AG10803 (cell line): ENCODE measurements at places on chromosomes 3 and 15.

- peak; percentile 73 for DNase-seq
Observed at GRCh38 chr15:57472861-57473260, 96.6 kb downstream of the CGNL1 start.

GRCh38 chr15:62969442-62970089, 73.0 kb upstream of the TPM1 start:
- no peak for DNase-seq

GRCh38 chr3:10017636-10018292, 8.5 kb upstream of the FANCD2 start:
- DNase-seq = peak; percentile 79

DNA sequence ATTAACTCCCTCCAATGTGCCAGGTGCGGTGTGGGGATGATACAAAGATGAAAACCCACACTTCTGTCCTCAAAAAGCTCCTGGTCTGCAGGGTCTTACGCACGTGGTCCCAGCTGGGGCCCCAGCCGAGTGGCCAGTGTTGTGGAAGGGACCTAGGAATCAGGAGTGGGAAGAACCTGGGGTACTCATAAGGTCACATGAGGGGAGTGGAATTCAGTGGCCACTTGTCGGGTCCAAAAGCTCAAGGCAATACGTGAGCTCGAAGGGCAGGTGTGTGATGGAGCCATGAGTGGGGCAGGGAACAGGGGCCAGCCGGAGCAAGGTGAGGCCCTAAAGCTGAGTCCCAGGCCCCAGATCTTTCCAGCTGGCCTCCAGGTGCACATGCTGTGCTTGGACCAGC, 260.0 kb upstream of the LYSMD4 start:
- no peak for DNase-seq

GRCh38 chr3:88084097-88084501, 25.0 kb downstream of the ZNF654 start:
- DNase-seq = no peak

DNA sequence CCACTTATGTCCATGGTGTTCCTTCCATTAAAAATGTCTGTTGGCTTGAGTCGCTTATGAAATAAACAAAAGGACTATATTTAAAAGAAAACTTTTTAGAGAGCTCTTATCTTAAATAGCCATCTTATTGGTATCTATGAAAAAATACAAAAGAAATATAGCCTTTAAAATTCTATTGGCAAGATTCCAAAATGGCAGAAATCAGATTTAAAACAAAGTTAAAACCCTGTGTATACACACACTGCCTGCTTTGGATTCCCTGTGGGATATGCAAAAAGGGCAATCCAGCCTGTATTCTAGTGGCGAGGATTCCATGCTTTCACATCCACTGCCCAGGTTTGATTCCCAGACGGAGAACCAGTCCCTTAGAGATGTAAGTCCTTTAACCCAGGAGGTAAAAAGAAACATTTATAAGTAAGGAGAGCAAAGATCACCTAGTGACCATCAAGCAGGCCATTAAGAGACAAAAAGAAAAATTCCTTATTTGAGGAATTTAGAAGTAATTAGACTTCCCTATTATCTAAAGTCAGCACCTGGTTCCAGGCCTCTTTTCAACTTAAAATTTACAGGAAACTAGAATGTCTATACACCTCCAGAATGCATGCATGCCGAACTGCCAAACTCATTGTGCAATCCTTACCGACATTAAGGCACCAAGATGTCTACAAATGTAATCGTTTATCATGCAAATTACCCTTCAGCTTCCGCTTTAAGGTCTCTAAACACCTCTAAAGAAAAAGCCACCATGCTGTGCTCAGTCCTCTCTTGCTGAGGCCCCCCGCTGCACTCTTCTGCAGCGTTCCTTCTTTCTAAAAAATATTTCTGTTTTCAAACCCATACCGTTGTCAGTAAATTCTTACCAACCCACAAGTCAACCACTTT, 69.6 kb upstream of the STRIT1 start:
- DNase-seq = no peak

GRCh38 chr15:80531796-80532195, 127.6 kb downstream of the ARNT2 start:
- no peak for DNase-seq

DNA sequence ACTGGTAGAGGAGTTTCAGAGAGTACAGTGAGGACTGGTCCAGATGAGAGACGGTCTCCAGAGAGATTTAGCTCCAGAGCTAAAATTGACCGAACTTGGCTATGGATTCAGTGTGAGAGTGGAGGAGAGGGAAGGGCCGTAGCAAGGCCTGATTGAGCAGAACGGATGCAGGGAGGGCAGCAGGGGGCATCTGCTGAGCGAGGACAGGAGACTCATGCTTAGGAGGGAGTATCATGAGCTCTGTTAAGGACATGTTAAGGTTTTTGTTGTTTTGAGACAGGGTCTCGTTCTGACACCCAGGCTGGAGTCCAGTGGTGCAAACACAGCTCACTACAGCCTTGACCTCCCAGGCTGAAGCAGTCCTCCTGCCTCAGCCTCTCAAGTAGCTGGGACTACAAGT, 7.7 kb upstream of the LMAN1L start:
- no peak for DNase-seq

DNA sequence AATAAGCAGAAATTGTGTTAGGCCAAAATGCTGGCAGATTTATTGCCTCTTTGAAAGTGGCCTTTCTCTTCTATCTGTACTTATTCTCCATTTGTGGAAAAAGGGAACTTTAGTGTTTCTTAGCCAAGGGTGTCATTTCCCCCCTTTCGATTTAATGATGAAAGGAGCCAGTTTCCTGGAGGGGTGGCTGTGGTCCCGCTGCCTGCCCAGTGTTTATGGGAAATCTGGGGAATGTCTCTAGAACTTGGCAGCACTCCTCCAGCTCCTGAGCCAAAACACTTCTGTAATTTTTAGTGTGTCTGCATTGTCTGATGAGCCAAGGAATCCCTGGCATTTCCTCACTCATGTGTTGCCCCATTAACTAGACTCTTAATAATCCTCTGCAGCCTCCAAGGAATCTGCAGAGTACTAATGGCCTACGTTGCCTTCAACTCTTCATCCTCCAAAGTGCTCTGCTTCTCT, 448.8 kb downstream of the GRM7 start:
- peak; percentile 24 for DNase-seq

GRCh38 chr15:40823572-40824343, 4.8 kb downstream of the PPP1R14D start:
- DNase-seq = no peak

DNA sequence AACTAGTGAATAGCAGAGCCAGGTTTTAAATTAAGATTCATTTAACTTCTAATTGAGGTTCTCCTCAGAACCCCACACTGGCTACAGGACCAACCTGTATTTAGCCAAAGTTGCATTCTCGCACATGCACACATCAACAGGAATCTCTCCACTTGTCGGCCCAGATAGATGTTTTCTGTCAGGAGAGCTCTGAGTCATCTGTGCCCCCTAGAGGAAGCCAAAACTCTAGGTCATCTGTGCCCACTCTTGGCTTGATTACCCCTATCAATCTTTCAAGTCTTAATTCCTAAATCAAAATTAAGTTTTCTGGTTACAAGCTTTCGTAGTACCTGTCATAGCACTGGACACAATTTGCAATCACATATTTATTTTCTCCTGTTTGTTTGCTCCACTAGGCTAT, 104.9 kb upstream of the EOMES start:
- DNase-seq = no peak

DNA sequence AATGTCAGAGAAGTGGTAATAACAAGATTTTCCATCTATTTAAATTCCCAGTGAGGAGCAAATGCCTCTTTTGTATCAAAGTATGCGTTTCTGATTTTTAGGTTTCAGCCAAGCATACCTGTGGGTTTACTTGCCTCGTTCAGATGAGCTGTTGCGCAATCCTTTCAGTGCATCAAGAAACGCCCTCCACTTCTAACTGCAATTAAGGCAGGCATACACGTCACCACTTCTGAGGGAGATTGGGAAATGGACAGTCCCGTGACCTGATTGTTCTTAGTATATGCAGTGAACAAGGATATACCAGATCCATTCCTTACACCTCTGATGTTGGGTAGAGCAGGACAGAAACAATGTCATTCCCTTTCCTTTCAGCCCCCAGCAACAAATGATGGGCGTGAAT, 219.0 kb downstream of the ITPR1 start:
- peak; percentile 88 for DNase-seq

- no peak for DNase-seq
Observed at GRCh38 chr15:69219690-69220089, 59.3 kb downstream of the GLCE start.

DNA sequence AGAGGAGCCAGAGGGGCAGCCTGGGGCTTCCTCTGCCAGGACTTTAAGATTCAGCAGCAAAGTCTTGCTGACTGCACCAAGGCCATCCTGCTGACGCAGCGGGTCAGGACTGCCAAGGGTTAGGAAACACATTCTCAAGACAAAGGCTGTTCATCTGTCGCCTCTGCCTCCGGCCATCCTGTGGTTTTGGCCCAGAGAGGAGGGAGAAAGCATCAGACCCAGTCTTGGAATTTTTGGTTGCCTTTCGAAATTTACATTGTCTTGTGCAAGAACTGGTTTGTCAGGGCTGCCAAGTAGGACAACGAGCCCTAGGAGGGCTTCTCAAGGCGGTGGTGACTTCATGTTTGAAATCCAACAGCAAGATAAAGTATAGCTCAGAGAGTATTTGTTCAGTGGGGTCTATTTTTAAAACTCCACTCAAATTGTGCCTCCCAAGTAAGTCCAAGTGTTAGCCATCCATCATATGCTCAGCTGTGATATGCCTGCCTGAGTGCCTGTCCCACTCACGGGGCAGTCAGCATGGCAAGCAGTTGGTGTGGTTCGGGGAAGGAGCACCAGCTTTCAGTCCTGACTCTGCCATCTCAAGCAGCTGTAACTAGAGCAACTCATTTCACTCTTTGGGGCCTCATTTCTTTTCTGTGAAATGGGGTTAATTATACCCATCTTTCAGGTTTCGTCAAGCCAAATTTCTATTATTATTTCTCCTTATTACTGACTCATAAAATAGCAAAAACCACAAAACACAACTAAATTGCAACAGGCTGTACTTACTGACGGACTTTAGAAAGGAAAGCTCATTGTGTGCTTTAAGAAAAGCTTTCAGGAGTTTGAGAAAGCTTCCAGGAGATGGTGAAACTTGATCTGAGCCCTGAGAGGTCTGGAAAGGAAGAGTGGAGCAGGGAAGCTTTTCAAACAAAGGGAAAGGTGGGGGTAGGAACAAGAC, 42.4 kb upstream of the RHO start:
- peak; percentile 100 for DNase-seq

- no peak for DNase-seq
Observed at GRCh38 chr15:25768271-25768670, 94.9 kb downstream of the ATP10A start.

DNA sequence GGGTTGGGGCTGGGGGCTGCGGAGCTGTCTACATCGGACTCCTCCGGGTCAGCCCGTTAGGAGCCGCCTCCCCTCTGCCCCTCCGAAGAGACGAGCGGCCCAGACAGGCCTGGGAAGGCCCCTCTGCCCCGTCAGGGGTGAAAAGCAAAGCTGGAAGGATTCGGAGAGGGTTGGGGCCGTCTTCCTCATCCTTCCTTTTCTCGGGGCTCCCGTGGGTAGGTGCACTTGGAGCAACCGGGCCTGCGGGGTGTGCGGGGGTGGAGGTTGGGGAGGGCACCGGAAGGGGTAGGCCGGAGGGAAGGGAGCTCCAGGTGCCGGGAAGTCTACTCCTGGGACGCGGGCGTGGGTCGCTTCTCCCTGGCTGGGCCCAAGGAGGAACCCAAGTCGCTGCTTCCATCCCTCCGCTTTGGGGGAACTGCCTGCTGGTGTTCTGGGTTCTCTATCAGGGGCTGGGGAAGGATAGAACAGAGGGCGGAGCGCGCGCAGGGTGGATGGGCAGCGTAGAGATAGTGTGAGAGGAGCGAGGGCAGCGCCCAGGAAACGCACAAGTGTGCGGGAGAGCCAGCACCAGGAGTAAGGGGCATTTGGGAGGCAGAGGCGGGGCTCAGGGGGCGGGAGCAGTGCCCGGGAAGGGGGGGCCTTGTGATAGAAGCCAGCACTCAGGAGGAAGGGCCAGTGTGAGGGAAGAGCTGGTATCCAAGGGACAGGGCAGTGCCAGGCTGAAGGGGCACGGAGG, 590 bp downstream of the POLR2H start:
- DNase-seq = peak; percentile 47

DNA sequence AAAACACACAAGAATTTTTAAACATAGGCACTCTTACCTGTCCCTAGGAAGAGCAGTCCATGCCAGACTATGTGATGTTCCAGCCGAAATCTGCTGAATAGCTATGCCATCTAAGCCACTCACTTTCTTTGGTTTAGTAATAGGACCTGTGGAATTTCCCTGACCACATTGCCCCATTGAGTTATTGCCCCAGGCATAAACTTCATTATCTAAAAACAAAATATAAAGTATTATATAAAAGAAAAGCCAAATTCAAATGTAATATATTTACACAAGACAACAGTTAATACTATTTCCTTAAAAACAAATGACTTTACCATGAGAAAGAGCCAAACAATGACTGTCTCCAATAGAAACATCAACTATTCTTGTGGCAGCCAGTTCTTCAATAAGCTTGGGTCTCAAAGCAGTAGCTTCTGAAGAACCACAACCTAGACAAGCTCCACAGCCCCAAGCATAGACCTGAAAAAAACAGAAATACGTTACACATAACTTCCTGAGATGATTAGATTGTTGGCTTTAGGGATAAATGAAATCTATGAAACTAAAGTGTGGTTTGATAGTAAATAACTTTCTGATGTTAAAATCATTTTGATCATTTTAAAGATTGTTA, 84.3 kb downstream of the HERC1 start:
- DNase-seq = no peak

DNA sequence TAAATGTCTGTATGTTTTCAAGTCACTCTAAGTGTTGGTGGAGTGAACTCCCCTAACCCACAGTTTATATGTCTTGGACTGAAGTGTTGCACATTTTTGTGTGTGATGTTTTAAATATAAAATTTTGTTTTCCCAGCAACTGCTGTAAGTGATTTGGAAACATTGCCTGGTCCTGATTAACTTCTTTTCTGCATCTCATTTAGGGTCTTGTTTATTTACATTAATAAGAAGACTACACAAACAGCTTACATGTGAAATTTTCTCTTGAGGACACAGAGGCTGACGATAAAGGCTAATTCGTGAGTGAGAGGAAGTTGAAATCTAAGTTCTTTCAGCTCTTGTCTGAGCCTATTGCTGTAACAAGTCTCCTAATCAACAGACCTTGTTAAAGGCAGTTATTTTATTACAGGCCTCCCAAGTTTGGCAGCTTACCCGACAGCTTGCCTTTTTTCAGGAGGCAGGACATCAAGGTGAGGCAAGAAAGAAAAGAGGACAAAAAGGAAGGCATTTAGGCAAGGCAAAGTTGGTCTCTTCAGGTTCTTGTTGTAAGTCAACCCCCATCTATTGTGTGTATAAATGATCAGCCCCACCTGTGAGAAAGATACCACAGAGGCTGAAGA, 177.7 kb upstream of the NR2E3 start:
- DNase-seq = no peak

GRCh38 chr15:92097474-92098178, 244.1 kb downstream of the SLCO3A1 start:
- DNase-seq = peak; percentile 58

- no peak for DNase-seq
Observed at GRCh38 chr15:64763021-64763420, 12.4 kb downstream of the RBPMS2 start.

- no peak for DNase-seq
Observed at GRCh38 chr3:176055836-176056235, 1141.4 kb downstream of the TBL1XR1 start.
